Stimulated activated CD4-positive, alpha-beta T cell treated with anti-CD3 and anti-CD28 coated beads, Interleukin-2, amount 100 ng/mL, for 24 hours (primary cell): ENCODE measurements at places on chromosomes 7 and 10.

GRCh38 chr7:34739651-34740300, 81.8 kb downstream of the NPSR1 start:
- DNase-seq = no peak

DNA sequence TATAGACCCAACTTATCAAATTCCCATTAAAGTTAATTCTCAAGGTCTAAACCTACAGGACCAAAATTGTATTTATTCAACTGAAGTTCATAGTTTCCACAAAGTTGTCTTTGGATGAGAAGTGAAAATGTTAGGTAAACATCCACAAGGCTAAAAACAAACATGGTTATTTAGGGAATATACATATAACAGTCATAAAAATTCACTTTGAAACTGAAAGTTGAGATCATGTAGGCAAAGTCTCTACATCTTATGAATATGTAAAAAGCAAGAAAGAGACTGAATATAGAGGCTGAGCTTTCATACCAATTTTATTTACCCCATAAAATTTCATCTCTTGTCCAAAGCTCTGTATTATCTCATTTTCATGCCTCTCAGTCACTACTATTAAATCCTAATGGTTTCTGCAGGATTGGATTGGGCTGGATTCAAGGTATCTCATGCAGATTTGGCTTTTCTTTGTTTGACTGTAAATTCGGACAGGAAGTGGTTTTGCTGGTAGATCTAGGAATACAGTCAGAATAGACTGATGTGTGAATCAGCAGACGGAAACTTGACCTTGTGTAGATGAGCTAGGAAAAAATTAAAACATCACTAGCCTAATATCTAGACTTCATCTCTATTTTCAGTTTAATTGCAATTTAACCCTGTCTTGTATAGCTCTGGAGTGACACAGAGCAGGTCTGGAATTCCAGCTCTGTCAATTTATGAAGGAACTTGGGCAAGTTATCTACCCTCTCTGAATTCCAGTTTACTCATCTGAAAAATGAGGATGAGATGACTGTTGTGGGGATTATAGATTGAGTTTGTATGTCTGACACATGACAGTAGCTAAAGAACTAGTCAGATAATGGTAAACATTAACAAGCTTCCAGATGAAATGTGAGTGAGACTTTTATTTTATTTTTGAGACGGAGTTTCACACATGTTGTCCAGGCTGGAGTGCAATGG, 27.3 kb upstream of the SKAP2 start:
- no peak for DNase-seq

DNA sequence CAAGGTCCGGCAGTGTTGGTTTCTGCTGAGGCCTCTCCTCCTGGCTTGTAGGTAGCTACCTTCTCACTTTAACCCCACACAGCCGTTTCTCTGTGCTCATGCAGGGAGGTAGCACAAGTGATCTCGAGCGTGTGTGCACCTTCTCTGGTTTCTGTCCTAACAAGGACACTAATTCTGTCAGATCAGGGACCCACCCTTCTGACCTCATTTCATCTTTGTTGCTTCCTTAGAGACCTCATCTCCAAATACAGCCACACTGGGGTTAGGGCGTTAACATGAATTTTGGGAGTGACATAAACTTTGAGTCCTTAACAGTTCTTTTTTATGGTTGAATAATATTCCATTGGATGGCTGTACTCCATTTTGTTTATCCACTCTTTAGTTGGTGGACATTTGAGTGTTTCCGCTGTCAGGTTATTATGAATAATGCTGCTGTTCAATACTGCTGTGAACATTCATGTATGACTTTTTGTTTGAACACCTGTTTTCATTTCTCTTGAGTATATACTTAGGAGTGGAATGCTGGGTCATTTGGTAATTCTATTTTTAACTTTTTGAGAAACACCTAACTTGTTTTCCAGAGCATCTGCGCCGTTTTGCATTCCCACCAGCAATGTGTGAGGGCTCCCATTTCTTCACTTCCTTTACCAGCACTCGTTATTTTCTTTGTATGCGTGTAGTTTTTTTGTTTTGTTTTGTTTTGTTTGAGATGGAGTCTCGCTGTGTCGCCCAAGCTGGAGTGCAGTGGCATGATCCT, 57.5 kb downstream of the LCOR start:
- no peak for DNase-seq

DNA sequence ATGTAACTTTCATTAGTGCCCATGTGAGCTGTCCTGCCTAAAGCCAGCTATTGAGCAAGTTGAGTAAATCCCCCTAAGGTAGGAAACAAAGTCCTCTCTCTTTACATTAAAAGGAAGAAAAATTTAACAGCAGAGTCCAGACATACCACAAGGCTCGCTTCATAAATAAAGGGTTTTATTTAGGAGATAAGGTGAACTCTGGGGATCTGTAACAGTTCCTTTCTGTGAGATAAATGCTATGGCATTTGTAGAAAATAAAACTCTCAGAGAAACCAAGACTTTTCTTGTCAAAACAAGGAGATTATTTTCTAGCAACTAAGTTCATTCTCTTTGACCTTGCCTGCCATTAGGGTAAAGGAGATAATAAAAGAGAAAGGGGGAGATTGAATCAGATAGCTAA, 32.3 kb upstream of the LYZL1 start:
- DNase-seq = no peak

GRCh38 chr7:141045126-141045841, 28.6 kb upstream of the TMEM178B start:
- DNase-seq = no peak

GRCh38 chr10:19888061-19888660, 71.9 kb downstream of the PLXDC2 start:
- DNase-seq = no peak
